ENCODE measurements at places on chromosomes 7 and 10.

- no peak for DNase-seq
These were observed 268.3 kb upstream of the FERD3L start for GRCh38 chr7:19413443-19413965.

DNA sequence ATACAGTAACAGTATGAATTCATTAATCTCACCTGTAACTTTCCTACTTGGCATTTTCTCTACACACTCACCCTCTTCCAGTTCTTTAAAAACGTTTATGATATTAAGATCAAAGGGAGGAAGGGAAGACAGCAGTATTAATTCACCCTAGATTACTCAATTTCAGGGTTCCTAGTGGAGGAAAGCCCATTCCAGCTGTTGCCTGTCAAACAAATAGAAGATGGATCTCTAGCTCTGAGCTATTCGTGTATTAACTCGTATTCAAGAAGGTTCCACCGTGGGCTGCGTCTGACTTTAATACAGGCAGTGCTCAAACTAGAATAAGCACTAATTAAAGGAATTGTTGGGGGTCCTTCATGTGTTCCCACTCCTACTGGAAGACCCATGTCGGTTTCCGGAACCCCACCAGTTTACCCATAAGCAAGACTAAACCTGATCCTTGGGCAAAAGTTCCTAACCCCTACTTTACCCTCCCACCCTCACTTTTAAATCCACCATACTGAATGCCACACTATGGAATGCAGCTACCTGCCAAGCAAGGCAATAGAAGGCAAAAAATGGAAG is 2.1 kb downstream of the NANOS1 start:
- peak; percentile 36 for DNase-seq

GRCh38 chr7:75802552-75802821 is 11.1 kb downstream of the CCL24 start:
- no peak for DNase-seq

- no peak for DNase-seq
These were observed 354.8 kb upstream of the SEMA3A start for GRCh38 chr7:84549409-84549808.

DNA sequence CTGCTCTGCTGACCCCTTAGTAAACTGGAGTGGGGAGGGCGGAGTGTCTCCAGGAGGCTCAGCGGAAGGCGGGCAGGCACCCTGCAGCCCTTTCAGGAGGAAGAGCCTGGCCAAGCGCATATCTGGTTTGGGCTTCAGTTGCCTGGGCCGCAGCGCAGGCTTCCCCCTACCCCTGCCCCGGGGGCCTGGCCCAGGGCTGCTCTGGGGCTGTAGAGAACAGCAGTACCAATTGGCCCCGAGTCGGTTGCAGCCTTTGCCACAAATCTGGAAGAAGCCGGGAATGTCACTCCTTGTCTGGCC is 28.1 kb upstream of the JAKMIP3 start:
- DNase-seq: no peak

DNA sequence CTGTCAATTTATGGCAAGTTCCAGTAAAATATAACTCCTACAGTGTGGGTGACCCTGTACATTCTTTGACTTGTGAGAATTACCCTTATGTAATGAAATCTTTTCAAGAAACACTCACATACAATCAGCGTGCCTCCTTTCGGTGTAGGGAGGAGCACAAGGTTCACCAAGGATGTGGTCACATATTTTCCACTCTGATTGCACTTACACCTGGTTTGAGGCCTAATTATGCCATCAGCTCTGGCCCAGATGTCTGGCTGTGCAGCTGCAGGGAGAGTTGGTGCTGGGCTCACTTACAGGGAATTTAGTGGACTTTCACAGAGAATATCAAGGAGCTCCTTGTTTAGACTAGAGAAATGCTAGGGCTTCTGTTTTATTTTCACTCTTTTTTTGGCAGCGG is 146.0 kb upstream of the STEAP4 start:
- DNase-seq: peak; percentile 19

DNA sequence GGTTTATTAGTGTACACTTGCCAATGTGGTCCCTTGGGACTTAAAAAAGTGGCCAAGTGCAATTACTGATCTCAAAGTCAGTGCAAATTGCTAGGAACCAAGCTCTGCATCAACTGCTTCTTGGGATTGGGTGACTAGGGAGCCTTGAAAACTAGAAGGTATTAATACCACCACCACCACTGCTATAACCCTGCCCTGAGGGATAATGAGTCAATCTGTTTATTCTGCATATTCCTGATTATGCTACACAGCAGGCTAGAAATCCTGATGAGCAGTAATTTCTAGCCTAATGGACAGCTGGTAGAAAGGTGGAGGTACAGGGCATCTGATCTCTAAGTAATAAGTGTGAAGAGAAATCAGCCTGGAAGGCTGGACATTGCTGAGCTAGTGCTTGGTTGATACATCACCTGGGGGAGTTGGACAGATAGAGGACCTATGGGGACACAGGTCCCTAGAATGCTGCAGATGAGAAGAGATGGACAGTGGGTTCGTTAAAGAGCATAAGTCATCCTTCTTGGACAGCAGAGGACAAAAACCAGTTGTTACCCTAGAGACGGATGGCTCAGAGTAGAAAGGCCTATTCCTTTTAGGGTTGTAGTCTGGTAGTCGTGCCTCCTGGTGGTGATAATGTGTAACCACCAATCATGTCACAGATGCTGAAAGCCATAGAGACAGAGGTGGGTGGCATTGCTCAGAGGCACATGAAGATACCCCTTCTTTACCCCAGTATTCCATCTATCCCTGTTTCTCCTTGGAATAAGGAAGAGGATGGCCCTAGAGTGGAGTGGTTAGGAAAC is 554.8 kb downstream of the SORCS1 start:
- peak; percentile 31 for DNase-seq

DNA sequence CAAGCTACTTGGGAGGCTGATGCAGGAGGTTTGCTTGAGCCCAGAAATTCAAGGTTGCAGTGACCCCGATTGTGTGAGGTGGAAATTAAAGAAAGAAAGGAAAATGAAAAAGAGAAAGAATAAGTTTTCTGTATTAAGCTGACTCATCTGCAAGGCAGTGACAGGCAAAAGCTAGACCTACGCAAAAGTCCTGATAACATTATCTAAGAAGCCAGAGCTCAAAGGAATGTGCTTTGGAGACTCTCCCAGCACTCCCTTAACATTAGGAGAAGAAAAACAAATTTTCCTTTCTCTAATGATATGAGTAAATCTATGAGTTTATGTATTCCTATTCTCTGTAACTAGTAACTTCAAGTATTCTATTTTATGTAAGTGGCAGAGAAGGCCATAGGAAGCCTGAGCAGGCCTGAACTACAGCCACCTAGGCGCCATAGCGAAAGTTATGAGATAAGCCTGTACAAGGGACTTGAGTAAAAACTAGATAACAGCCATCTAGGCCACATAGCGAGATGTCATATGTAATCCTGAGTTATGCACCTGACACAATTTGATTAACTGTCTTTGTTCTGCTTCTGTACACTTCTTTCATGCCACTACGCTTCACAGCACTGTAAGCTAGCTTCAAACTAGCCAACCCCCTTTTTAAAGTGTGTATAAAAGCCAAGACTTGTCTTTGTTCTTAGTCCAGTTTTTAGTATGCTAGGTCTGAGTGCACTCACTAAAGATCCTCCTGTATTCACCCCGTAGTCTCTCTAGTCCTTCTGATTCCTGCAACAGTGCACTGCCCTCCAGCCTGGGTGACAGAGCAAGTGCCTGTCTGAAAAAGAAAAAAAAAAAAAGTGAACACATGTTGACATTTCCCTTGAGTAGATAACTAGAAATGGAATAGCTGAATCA is 9.4 kb upstream of the ZWINT start:
- peak; percentile 34 for DNase-seq

DNA sequence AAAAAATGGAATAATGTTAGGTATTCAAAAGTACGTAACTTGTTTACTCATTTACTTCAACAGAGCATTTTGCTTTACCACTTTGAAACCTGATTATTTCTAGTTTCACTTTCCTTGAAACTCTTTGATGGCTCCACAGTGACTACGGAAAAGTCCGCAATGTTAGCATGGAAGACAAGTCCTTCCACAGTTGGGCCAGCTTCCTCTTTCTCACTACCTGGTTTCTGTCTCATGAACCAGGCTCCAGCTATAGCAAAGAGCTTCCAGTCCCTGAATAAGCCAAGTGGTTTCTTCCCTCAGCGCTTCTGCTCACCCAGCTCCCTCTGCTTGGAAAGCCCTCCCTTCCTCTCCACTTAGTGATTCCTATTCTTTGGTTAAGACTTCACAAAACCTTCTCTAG is 44.8 kb upstream of the SLC16A12 start:
- DNase-seq: no peak

DNA sequence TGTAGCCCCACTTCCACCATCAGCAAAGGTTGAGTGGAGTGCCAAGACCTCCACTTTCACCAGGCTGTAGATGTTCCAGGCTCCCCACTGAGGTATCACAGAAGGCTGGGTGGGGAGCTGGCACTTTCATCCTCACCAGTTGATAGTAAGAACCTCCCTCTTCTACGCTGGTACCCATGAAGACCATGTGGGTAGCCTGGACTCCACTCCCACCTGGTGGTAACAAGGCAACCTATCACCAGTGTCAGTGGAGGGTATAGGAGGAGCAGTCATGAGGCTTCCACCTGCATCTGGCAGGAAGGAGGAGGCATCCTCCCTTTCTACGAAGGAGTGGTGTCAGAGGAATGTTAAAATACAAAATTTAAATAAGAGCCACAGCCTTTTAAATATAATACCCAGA is 4.4 kb downstream of the SMIM30 start:
- peak; percentile 65 for DNase-seq

DNA sequence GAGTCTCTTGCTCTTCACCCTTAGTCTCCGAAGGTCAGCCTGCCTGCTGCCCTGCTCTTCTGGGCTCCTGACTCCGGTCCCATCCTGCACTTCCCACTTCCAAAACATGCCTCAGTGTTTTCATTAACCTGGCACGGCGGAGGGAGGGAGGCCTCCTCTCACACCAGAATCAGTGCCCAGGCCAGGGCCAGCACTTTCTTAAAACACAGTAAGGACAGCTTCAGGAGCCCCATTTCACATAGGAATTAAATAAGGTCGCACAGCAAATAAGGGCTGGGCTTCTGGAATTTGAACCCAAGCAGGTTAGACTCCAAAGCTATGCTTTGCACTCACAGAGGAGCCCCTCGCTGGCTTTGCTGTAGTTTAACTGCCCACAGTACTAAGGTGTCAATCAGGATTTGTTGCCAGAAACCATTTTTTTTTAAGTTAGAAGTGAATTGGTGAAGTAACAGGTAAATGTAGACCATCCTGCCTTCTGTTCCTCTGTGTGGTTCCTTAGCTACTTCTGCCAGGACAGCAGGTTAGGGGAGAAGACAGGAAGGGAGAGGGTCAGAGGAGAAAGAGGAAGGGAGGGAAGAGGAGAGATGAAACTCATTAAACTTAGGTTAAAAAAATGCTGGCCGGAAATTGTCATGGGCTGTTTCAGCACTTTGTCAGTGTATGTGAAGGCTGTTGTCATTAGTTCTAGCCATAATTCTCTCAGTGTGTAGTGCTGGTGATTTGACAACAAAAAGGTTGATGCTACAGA is 1.1 kb downstream of the RASSF4 start:
- no peak for DNase-seq

GRCh38 chr7:80848841-80849240 is 70.0 kb downstream of the SEMA3C start:
- DNase-seq: no peak

DNA sequence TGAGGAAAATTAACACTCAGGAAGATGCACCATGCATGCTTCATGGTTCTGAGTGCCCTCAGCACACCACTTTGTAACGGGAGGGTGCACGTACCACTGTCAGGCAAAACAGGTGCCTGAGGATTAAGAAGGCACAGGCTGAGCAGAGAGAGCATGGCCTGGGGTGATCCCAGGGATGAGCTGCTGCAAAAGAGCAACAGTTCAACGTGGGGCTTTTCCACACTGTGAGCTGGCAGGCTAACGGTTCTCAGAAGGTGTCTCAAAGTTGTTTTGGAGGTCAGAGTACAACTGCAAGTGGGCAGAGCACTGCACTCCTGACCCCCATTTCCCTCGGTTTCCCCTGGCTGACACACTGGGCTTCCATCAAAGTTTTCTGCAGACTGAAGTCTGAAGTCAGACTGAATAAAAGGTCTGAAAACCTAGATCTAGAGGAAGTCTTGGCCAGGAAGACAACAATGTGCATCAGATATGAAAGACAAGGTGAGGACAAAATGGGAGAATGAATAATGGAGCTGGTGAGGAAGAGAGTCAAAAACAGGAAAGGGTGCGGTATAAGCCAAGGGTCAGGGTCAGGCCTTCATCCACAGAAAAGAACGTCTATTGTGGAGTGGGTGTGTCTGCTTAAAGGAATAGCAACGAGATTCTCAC is 20.5 kb downstream of the ZNF438 start:
- DNase-seq: no peak

DNA sequence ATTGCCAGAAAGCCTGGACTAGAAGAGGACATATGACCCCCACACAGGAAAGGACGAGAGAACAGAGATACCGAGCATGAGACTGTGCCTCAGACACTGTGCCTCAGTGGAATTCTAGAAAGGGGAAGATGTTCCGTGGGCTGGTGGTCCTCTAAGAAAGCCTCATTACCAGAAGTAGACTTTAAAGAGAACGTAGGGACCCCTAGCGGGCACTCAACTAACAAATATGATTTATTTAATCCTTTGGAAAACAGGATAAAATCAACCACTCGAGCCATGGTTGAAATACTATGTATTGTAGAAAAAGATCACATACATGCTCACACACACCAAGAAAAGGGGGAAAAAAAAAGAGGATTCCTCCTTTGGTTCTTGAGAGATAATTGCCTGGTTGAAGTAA is 701.2 kb upstream of the SORCS1 start:
- peak; percentile 20 for DNase-seq

DNA sequence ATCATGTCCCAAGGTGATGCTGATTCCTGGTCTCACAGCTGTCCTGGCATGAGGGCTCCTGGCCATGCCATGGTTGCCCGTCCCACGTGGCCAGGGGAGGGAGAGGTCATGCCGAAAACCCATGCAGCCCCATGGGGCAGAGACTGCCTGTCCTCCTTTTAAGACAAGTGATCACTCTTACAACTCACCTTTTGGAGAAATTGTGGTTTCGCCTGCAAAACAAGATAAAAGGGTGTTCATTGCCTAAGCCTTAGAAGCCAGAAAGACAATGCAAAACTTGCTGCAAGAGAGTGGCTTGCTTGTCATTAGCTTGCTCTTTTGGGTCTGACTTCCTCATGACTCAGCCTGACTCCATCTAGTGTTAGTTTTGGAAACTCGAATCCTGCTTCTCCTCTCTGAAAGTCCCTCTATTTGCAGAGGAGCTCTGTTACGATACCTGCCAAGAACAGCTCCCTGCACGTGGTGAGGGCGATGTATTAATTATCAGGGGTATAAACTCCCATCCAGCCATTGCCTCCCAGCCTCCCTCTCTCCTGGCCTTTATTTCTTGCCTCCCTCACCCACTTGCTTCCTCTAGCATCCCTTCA is 26.7 kb downstream of the TMEM273 start:
- peak; percentile 36 for DNase-seq

- DNase-seq: peak; percentile 19
These were observed 378.2 kb upstream of the PRKCQ start for GRCh38 chr10:6958254-6958653.

DNA sequence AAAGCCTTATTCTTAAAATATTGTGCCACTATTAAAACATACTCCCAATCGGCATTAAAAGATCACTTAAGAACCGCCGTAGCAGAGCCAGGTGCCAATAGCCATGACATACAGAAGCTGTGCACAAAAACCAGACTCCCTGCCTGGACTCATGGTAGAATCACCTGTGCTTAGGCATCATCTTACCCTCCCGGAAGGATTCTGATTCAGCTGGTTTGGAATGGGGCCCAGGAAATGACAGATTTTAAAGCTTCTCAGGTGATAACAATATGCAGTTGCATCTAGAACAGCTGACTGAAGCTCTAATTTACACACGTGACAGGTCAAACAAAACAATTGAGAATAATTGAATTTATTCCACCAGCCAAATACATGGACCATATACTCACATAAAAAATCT is 10.7 kb downstream of the A1CF start:
- DNase-seq: no peak

GRCh38 chr7:25950488-25951413 is 201.2 kb upstream of the NFE2L3 start:
- DNase-seq: peak; percentile 99
